ENCODE measurements at places on chromosomes 16 and 17.

DNA sequence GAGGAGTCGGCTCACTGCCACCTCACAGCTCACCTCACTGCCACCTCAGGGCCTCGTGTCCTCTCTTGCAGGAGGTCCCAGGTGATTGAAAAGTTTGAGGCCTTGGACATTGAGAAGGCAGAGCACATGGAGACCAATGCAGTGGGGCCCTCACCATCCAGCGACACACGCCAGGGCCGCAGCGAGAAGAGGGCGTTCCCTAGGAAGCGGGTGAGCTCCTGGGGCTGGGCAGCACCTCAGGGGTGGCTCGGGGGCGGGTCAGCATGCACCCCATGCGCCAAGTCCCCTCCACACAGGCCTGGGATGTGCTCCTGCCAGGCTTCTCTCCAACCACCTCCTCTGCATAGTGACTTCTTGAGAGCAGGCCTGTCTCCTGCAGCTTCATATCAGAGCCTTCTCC, 63.6 kb downstream of the PLD6 start:
- no peak for DNase-seq

GRCh38 chr16:24573141-24573540, 33.8 kb downstream of the RBBP6 start:
- no peak for DNase-seq

- peak; percentile 95 for DNase-seq
These were observed 80.9 kb downstream of the PRKCA start for GRCh38 chr17:66383333-66383732.

GRCh38 chr17:78366109-78366848, 6.4 kb upstream of the SOCS3 start:
- no peak for DNase-seq

GRCh38 chr16:31537362-31538242, 9.9 kb downstream of the AHSP start:
- no peak for DNase-seq

GRCh38 chr17:31490671-31491375, 99.3 kb downstream of the RAB11FIP4 start:
- no peak for DNase-seq

DNA sequence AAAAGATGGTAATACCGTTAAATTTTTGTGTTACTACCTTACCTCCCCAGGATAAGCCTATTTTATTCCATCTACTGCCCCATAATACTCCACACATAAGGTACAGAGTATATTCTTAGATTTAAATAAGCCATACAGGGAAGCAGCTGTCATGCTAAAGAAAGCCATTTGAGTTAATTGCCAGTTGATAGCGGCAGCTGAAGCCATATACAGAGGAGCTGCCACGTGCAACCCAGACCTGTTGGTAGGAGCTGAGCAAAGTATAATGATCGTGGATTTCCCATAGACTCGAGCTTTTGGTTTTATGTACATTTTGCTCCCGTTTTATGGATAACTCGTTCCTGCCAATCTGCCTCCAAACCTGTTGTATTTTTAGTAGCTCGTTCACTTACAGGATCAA, 12.0 kb downstream of the CPSF4L start:
- no peak for DNase-seq

DNA sequence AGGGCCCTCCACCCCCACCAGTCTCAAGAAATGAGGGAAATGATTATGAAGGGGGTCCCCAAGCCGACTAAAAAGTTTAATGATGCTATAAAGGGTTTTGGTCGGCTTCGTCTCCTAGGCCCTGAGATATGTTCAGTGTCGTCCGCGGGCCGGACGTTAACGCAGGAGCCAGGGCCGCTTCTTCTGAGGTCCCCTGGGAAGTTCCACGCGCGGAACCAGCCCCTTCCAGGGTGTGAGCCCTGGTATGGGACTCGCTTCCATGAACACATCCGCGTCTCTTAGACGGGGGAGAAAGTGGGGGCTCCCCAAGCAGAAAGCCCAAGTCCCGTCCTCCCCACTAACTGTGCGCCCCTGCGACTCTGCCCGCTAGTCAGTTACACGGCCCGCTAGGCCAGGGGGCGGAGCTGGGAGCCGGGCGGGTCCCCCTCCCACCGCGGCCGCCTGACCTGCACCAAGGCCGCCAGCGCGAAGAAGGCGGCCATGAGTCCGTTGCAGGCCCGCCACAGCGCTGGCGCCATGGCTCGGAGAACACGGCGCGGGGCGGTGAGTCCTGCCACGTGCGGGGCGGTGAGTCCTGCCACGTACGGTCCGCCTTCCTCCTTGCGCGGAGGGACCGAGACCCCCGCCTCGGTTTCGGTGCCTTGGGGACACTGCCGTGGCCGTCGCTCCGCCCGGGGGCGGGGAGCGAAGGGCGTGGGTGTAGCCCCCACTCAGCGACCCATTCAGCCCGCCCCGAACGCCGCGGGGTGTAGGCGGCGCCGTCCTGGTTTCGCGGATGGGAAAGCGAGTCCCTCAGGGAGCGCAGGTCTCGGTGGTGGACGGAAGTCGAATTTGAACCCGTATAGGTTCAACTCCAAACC, at the start of gene TMEM220:
TSS of gene TMEM220 (minus strand) at position 690 of the 860 bp plus-strand sequence. CDS start at position 518, 172 bp downstream.
- DNase-seq, result peak; percentile 75

- DNase-seq, result no peak
These were observed 522 bp downstream of the NAGS start for GRCh38 chr17:44004761-44005526.

DNA sequence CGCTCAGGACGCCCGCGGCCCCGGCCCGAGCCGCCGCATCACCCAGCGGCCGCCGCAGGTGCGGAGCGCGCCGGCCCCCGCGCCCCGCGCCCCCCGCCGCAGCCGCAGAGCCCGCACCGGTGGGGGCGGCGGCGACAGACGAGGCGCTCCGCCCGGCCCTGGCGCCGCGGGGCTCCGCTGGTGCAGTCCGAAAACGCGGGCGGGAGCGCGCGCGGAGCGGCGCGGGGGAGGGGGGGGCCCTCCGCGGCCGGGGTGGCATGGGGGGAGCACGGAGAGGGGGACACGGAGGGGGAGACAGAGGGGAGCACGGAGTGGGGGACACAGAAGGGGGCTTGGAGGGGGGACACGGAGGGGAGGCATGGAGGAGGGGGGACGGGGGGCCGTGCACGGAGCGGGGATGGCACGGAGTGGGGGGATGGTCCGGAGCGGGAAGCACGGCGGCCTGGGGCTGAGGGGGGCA, at the start of gene AATK:
TSS of gene AATK (minus strand) at position 189 of the 460 bp plus-strand sequence. CDS start 229 bp downstream, outside the sequence.
- DNase-seq, result no peak

DNA sequence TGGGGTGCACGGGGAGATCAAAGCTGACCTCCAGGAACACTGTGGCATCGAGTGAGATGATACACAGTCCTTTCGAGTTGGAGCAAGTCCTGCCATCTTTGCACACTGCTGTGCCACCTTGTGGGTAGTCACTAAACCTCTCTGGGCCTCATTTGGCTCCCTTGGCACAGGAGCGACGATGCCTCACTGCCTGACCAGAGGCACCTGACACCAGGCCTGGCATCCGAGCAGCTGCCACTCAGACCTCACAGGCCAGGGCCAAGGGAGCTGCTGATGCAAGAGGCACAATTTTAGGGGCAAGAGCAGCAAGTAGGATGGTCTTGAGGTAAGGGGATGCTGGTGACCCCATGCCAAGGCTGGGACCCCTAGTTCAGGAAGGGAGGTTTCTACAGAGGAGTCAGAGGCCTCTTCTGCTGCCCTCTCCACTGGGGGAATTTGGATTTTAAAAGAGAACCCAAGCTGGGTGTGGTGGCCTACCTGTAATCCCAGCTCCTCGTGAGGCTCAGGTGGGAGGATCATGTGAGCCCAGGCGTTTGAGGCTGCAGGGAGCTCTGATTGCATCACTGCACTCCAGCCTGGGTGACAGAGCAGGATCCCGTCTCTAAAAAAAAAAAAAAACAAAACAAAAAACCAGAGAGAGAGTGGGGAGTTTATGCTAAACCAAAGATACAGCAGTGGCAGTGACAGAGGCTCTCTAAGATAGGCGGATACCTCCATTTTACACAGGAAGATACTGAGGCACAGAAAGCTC, 6.7 kb upstream of the ADGRG1 start:
- DNase-seq, result no peak

DNA sequence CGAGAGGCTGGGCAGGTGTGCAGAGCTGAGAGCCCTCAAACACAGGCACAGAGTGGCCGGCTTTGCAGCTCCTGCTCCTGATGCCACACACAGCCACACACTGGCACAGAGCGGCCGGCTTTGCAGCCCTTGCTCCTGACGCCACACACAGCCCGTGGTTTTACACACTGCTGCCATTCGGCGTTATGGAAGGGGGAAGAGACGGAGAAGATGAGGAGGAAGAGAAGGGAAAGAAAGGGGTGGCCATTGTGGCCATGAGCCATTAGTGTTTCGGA, 26.8 kb downstream of the WSCD1 start:
- no peak for DNase-seq

DNA sequence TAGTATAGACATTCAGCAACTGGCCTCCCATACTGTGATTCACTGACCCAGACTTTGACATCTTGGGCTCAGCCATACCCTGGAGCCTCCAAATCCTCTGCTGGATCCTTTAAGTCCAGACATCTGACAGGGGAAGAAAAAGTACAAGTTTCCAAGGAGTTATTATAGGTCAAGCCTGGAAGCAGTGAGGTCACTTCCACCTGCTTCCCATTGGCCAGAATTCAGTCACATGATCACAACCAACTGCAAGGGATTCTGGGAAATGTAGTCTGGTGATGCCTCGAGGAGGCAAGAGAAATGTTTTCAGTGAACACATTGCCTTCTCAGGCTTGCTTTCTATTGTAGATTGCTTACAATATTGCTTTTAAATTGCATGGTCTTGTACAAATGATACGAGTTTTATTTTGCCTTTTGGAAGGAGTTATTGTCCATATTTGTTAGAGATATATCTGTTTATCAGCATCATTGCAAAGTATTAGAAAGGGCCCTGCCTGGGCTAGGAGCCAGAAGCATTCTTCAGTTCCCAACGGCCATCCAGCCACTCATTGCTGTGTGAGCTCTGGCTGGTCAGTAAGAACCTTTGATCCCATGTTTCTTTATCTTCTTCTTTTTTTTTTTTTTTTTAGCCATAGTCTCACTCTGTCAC, 696.9 kb downstream of the WWOX start:
- no peak for DNase-seq

- no peak for DNase-seq
These were observed 126.8 kb downstream of the ZFHX3 start for GRCh38 chr16:72921106-72921505.

DNA sequence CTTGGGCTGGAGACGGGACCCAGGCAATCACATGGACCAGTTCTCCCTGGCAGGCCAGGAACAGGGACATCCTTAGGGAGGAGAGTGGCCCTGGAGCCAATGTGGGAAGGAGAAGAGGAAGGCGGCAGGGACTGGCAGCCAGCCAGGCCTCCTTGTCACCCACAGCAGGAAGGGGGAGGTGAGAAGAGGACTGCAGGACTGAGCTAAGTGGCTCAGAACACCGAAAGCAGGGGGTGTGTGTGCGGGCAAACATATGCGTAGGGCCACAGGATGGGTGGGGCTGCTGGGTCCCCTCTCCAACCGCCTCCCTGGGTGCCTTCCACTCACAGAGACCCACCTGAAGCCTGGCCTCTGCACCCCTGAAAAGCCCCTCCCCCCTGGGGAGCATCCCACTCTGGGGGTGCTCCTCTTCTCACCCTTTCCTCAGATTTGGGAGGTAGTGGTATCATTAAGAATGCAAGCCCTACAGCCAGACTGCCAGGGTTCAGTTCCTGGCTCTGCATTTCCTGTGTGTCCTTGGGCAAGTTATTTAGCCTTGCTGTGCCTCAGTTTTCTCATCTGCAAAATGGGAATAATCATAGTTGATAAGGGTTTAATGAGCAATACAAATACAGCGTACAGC, 8.1 kb downstream of the PNMT start:
- DNase-seq, result no peak

- no peak for DNase-seq
These were observed 1.4 kb downstream of the GOT2 start for GRCh38 chr16:58732545-58733247.

DNA sequence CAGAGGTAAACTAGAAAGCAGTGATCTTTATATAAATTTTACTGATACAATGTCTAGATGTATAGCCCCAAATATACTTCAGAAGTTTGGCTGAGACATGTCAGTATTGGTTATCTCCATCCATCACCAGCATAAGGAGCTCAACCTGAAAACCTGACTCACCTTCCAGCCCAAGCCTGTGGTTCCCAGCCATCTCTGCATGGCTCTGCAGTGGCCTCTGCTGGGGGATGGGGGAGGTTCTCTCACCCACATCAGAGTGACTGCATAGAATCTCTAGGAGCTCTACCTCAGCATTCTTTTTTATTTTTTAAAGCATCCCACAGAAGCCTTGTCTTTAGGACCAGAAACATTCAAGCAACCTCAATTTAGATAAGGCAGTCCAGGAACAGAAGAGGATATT, 27.3 kb downstream of the USP7 start:
- DNase-seq, result no peak

- no peak for DNase-seq
These were observed 108.3 kb upstream of the DHX40 start for GRCh38 chr17:59456923-59457615.

DNA sequence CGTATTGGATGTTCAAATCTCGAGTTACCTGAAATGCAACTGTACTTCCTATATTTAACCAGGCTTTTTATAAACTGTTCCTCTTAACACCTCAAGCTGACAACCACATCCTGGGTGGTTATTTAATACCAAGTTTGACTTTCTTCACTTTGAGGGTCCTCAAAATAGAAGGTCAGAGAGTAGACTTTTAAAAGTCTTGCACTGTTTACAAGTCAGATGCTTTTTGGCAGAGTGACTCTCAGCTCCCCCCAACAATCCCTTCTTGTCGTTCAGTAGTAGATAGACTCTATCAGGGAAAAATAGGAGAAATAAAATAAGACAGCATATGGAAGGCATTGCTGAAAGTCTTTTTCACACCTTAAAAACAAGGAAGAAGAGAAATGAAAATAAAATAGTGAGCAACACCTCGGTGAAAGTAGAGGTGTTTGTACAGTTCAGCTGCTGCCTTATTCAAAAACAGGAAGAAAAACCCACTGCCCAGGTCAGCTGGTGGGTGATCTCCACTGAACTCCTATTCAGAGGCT, 650.4 kb downstream of the WWOX start:
- no peak for DNase-seq

GRCh38 chr17:59108400-59109102, 1.9 kb upstream of the TRIM37 start:
- DNase-seq, result no peak

GRCh38 chr16:64409783-64410210, 712.1 kb downstream of the CDH11 start:
- peak; percentile 42 for DNase-seq

- peak; percentile 96 for DNase-seq
These were observed 43.1 kb downstream of the PIK3R5 start for GRCh38 chr17:8922451-8922850.

DNA sequence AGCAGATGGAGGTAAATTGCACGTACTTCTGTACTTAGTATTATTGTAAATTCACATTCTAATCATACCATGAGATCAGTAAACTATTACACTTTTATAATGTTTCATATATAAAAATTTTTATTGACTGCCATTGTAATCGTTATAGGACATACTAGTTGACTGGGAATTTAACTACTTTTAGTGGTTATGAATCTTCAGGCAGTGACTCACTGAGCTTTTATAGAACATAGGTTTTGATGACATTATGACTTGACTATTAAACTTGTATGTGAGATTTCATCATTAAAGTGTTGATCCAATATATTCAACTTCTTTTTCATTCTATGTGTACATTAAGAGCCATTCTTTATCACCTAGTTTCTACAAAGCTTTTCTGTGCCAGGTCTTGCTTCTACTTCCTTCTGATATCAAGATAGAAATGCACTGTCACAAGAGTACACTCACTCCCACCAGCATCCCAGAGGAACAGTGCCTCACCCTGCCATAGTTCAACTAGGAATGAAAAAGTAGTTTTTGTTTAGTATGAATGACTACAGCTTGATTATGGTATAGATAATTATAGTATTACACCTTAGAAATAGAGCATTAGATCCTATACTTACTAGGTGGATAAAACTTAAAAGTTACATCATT, 142.4 kb upstream of the RBL2 start:
- peak; percentile 13 for DNase-seq

- no peak for DNase-seq
These were observed 2.9 kb upstream of the FLCN start for GRCh38 chr17:17239832-17240231.

Data from AG10803 (cell line).